ENCODE measurements at places on chromosomes 3 and 15. TPM values are rescaled to one million over a fixed set of nuclear protein-coding genes. Genes with fewer than 3 reads are reported as not detected.

GRCh38 chr15:54660356-54660755 is 536.4 kb downstream of the RSL24D1 start:
- DNase-seq = no peak

- peak; percentile 81 for DNase-seq
These were observed 1014.1 kb upstream of the SEMA6D start for GRCh38 chr15:46703020-46703861.

The SHF gene
- total RNA-seq = 24.1 TPM

The KBTBD13 gene
- total RNA-seq = not detected

The FANCD2OS gene
- total RNA-seq = 1.7 TPM

The CFAP100 gene
- 3.4 TPM for total RNA-seq

The TM4SF1 gene
- 28.2 TPM for total RNA-seq

The NAALADL2 gene
- total RNA-seq = 62.6 TPM

Data from umbilical cord (tissue), 2 donors.